ENCODE measurements at places on chromosomes 2 and 18. TPM values are rescaled to one million over a fixed set of nuclear protein-coding genes. Genes with fewer than 3 reads are reported as not detected.

- no peak for DNase-seq
Observed at GRCh38 chr18:79693561-79694205, 14.1 kb downstream of the CTDP1 start.

GRCh38 chr18:43789234-43790000, 512.1 kb upstream of the SYT4 start:
- no peak for DNase-seq

- no peak for DNase-seq
Observed at GRCh38 chr2:110126906-110127305, 11.3 kb upstream of the MALL start.

EVX2 gene
- total RNA-seq: not detected

- no peak for DNase-seq
Observed at GRCh38 chr2:151292141-151292540, 2.7 kb upstream of the NMI start.

- DNase-seq: no peak
Observed at GRCh38 chr2:132911726-132912724, 242.0 kb upstream of the LYPD1 start.

DNA sequence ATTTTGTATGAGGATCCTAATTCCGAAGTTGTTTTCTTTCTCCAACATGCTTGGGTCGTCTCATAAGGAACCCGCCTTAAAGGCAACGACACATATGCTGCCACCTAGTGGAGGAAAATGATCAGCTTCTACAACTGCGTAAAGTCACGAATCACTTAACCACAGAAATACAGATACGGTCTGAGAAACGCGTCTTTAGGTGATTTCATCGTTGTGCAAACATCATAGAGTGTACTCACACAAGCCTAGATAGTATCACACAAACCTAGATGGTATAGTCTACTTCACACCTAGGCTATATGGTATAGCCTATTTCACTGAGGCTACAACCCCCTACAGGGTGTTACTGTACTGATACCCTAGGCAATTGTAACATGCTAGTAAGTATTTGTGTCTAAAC, 13.1 kb downstream of the GNLY start:
- peak; percentile 87 for DNase-seq

GRCh38 chr2:160353166-160353565, 140.4 kb downstream of the RBMS1 start:
- DNase-seq: no peak

DNA sequence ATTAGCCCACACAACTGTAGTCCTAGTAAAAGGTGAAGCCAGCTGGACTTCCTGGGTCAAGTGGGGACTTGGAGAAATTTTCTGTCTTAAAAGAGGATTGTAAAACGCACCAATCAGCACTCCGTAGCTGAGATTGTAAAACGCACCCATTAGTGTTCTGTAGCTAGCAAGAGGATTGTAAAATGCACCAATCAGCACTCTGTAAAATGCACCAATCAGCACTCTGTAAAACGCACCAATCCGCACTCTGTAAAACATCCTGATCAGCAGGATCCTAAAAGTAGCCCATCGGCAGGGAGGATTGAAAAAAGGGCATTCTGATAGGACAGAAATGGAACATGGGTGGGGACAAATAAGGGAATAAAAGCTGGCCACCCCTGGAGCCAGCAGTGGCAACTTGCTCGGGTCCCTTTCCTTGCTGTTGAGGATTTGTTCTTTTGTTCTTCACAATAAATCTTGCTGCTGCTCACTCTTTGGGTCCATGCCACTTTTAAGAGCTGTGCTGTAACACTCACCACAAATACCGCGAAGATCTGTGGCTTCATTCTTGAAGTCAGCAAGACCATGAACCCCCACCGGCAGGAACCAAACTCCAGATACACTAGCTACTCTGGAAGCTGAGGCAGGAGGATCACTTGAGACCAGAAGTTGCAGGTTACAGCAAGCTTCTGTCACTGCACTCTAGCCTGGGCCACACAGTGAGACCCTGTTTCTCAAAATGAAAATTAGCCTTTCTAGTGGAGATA, 102.6 kb downstream of the HS6ST1 start:
- no peak for DNase-seq

- DNase-seq: no peak
Observed at GRCh38 chr2:95015261-95015912, 10.1 kb upstream of the MAL start.

XIRP2 gene
- total RNA-seq: 43.7 TPM

SULT1C4 gene
- total RNA-seq: 9.8 TPM

DNA sequence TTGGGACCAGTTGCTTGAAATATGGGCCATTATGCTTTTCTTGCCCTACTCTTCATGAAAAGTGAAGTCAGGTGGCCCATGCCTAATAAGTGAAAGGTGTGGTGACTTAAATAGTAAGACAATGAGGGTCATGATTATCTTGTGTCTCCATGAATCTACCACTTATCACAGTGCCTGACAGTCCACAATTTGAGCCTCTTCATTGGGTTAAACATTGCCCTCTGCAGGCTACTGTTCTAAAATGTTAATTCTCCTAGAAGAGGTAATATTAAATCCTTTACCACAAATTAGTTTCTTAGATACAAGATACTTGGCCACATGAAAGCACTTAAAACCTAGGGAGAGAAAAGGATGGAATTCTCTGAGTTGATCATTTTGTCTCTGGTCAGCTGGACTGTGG, 4.0 kb downstream of the EGR4 start:
- no peak for DNase-seq

CFAP53 gene
- 0.30 TPM for total RNA-seq

GRCh38 chr18:58723810-58724602, 52.7 kb downstream of the MALT1 start:
- no peak for DNase-seq

GRCh38 chr2:75100801-75101151, 98.5 kb downstream of the TACR1 start:
- no peak for DNase-seq

DNA sequence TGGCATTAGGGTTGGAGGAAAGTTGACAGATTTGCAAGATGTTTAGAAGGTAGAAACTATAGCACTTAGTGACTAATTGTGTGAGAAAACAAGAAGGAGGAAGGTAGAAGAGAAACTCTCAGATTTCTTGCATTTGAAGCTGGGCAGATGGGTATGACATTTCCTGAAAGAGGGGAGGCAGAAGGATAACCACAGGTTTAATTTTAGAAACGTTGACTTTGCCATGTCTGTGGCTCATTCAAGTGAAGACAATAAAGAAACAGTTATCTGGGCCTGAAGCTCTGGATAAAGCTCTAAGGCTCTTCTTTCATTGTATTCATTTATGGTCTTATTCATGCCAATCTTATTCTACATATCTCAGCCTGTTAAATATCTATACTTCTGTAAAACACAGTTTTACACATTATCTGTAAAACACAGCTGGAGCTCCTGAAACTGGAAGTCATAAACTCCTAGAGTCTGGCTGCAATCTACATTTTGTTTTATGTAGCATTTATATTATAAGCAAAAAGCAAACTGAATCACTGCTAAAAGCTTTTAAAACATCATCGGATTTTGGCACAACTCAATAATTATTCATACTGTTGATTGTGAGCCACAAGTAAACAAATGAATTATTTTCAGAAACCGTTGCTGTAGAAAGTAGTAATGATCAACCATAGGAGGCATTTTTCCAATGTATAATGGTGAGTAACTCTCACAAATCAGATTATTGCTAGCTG, 138.5 kb downstream of the RIT2 start:
- no peak for DNase-seq

GRCh38 chr18:57269756-57270155, 82.6 kb upstream of the ST8SIA3 start:
- DNase-seq: no peak

GRCh38 chr18:78994000-78994399, 14.4 kb downstream of the SALL3 start:
- no peak for DNase-seq

- DNase-seq: no peak
Observed at GRCh38 chr2:237588044-237588696, 2.4 kb downstream of the RAB17 start.

- DNase-seq: no peak
Observed at GRCh38 chr2:29309090-29310029, 194.1 kb downstream of the CLIP4 start.

DNA sequence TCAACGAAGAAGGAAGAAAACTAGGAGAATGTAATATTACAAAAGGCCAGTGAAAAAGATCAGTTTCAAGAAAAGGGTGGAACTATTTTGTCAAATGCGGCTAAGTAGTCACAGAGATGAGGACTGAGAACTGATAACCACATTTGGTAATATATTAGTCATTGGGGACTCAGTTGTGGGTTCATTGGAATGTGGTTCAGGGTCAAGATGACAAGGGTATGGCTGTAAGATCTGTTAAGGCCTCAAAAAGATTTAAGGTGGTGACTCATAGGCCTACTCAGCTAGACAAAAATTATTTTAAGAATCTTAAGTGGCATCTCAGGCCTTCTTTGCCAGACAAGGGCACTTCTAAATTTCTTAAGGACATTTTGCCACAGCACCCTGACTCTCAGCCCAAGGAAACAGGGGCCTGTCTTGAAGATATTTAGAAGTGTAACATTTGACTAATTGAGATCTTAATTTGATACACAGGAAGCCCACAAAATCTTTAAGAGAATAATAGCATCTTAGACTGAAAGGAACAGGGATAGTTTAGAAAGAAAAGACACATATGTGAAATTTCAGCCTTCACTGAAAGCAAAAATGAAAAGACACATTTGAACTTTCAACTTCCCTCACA, 81.3 kb downstream of the STRADB start:
- no peak for DNase-seq

GRCh38 chr2:105732955-105733607, 11.6 kb upstream of the NCK2 start:
- DNase-seq: no peak

GRCh38 chr2:84458551-84459017, 496 bp downstream of the SUCLG1 start:
- no peak for DNase-seq

KDSR gene
- total RNA-seq: 32.7 TPM

DNA sequence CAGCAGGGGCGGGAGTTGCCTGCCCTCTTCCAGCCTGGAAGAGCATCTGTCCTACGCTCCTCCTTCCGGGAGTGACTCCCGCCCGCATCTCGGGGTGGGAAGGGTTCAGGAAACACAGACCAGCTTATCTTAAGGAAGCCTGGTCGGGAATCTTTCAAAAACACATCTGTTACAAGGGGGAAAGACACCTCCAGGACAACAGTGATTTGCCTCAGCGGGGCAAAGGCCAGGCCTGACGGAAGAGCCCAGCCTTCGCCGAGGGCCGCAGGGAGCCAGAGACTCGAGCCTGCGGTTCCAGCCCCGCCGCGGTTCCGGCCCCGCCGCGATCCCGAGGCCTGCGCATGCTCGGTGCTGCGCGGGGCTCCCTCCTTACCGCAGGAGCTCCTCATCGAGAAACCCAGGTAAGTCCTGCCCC, 38.1 kb upstream of the TGIF1 start:
- no peak for DNase-seq

GRCh38 chr2:62180975-62181374, 14.9 kb upstream of the B3GNT2 start:
- no peak for DNase-seq

- DNase-seq: no peak
Observed at GRCh38 chr2:106816974-106817373, 69.0 kb downstream of the ST6GAL2 start.

DNA sequence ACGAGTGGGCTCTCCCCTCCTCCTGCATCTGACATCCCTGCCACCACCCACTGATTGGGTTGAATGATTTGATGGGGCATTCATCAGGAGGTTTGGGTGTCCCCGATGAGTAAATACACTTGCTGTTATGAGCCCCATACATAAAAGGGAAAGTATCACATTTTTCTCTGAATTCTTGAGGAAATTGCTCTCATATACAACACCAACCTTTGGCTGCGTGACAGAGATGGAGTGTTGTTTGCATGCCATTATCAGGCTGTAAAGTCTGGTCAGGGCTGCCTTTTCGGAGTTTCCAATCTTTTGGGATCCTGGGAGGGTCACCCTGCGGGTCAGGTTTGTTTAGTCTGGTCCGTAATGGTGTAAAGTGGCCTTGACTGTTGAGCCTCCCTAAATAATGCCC, 227.9 kb upstream of the SPRED2 start:
- no peak for DNase-seq

- DNase-seq: peak; percentile 90
Observed at GRCh38 chr2:46487667-46488335, 8.4 kb downstream of the TMEM247 start.

RAPGEF4 gene
- 6.2 TPM for total RNA-seq

GRCh38 chr2:236970656-236971010, 115.1 kb upstream of the COPS8 start:
- no peak for DNase-seq

DNA sequence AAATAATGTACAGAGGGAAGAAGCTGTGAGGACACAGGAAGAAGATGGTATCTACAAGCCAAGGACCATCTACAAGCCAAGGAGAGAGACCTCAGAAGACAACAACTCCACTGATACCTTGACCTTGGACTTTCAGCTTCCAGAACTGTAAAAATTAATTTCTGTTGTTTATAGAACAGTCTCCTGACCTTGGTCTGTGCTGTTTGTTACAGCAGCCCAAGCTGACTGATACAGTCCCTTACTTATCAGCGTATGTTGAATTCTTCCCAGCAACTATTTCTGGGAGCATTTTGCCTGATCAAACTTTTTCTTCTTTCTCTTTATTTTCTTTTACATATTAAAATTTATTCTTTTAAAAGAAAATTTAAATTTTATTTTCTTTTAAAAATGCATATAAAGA, 47.8 kb upstream of the IGFBP2 start:
- DNase-seq: no peak

MSGN1 gene
- total RNA-seq: not detected
